Activated CD4-positive, alpha-beta T cell treated with anti-CD3 and anti-CD28 coated beads, Interleukin-10, Interleukin-2, amounts not matched to agents 100 ng/mL and 50 ng/mL, durations not matched to agents 16 hours and 8 hours (primary cell): ENCODE measurements at places on chromosomes 11 and 22.

GRCh38 chr22:33971561-33971961, 51.3 kb upstream of the LARGE1 start:
- DNase-seq = no peak

DNA sequence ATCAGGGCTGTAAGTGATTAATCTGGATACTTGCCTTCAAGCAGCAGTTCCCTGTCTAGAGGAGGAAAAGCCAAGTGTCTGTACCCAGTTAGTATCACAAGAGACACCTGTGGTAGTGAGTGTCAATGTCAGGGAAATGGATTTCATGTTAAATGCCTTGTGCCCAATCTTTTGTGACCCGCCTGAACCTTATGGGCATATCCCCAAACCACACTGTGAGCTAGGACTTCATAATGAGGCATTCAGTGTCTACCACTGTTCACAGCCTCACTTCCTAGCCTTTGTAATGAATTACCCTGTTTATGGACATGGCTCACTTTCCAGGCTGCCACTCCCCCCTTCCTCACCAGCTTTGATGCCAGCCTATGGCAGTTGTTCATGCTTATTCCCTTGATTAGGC, 125.1 kb downstream of the TRIM44 start:
- DNase-seq = no peak

GRCh38 chr22:32753591-32753990, 47.9 kb upstream of the TIMP3 start:
- DNase-seq = no peak

DNA sequence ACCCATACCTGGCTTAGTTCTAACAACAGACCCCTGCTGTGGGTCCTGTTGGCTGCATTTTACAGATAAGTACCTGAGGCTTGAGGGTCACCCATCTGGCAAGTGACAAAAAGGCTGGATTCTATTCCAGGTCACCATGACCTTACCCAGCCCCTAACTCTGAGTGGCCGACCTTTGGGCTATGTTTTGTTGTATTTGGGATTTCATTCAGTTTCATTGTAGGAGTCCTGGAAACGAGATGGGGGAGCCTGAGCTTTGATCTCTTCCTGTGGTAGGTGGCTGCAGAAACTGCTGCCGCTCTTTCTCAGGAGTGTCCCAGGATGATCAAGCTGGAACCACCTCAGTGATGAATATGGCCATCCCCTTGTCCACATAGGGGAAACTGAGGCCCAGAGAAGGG, 24.6 kb upstream of the YWHAH start:
- no peak for DNase-seq

GRCh38 chr11:61829806-61830205, 1.7 kb downstream of the FADS2 start:
- no peak for DNase-seq

- peak; percentile 66 for DNase-seq
Measured at GRCh38 chr22:35921777-35922176, 106.8 kb downstream of the RBFOX2 start.

- DNase-seq = no peak
Measured at GRCh38 chr11:12067796-12068357, 42.5 kb upstream of the MICAL2 start.

DNA sequence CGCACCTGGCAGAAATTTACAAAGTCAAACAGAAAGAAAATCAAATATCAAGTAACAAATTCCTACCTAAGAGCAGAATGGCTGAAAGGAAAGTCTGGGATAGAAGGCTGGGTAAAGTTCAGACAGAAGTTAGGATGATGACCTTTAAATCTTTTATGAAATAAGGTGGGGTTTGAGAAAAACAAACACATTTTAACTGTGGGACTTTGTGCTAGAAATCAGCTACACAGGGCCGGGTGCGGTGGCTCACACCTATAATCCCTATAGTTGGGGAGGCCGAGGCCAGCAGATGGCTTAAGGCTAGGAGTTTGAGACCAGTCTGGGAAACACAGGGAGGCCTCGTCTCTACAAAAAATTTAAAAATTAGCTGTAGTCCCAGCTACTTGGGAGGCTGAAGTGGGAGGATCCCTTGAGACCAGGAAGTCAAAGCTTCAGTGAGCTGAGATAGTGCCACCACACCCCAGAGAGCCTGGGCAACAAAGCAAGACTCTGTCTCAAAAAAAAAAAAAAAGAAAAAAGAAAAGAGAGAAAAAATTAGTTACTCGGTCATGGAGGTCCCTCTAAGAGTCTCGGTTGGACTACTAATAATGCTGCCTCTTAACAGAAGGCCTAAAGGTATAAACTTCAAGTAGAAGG, 119.7 kb upstream of the BID start:
- no peak for DNase-seq
